ENCODE measurements at places on chromosomes 13 and 19.

DNA sequence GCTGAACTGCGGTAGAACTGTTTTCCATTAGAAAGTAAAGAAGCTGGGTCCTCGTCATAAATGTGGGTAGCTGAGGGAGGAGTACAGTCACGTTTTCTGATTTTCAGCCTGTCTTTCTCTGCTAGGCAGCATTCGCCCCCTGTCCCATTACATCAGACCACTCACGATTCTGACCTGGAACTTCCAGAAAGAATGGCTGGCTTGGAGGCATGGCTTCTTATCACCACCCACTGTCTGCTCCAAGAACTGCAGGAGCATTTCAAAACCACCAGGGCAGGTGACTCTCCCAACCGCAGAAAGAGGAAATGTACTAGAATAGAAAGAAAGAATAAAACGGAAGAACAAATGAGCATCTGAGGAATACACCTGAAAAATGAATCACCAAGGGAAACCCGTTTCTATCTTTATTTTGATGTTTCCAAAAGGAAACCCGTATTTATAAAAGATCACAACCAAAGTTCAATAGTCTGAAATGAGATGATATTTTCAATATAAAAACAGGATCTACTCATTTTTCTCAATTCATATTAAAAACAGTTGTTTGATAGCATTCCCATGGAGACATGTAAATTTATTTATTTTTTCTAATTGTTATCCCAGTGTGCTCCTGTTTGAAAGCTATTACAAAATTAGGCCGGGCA lies 22.1 kb upstream of the POMP start:
- peak; percentile 62 for DNase-seq

GRCh38 chr13:42807241-42807640 lies 25.9 kb downstream of the FAM216B start:
- no peak for DNase-seq

- DNase-seq = peak; percentile 10
These were observed 356.9 kb downstream of the NDFIP2 start for GRCh38 chr13:79837741-79838450.

DNA sequence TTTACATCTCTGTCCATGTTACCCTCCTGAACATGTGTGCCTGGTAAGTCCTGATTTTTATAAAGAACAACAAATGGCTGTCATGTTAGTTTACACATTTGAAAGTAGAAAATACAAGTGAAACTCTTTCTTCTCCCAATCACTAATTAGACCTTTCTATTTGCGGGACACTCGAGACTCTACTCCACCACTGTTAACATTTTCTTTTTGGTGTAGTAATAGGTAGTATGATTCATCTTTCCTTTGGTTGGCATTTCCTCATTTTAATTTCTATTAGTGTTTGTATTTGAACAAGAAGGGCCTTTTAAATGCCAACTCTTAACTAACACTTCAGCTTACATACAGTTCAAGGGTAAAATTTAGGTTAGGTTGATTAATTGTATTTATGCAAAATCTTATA lies 371.1 kb downstream of the PCDH9 start:
- DNase-seq = no peak

GRCh38 chr19:16296713-16297112 lies 27.9 kb upstream of the KLF2 start:
- DNase-seq = no peak

- DNase-seq = no peak
These were observed 2494.9 kb upstream of the PCDH20 start for GRCh38 chr13:63910511-63910910.

All from fibroblast of skin of left quadriceps (primary cell).